ENCODE measurements at places on chromosomes 13 and 19. TPM values are rescaled to one million over a fixed set of nuclear protein-coding genes. Genes with fewer than 3 reads are reported as not detected.

PPP2R1A gene
- total RNA-seq = 329 TPM

CYSLTR2 gene
- not detected for total RNA-seq

MCEMP1 gene
- not detected for total RNA-seq

AMH gene
- 1.7 TPM for total RNA-seq

PSG2 gene
- total RNA-seq = not detected

GPC5 gene
- not detected for total RNA-seq
